RWPE1 (cell line): ENCODE measurements at places on chromosomes 6 and 20.

- no peak for DNase-seq
These were observed 28.4 kb downstream of the SYNDIG1 start for GRCh38 chr20:24497851-24498250.

DNA sequence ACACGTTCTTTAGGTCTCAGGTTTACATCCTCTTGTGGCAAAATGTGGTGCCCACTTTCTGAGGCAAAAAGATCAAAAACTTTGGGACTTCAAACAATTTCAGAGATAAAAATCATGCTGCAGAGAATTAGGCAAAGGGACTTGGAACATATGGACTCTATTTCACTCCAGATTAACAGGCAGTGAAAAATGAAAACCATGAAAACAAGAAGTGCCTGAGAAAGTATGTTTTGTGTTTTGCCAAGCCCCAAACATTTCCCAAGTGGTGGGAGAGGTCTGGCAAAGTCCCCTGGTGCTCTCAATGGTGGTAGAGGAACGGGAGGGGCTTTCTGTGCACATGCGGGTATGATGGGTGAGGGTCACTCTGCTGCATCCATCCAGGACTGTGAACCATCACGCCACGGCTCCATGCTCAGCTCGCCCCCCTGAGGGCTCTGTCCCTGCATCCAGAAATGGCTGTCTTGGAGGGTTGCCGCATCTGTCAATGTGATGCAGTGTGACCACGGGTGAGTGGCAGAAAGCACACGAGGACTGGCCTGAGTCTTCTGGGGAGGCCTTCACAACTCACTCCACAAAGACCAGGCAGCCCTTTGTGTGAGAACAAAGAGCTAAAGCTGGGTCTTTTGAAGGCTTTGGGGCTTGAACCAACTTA is 43.2 kb upstream of the TBC1D7 start:
- DNase-seq: no peak

DNA sequence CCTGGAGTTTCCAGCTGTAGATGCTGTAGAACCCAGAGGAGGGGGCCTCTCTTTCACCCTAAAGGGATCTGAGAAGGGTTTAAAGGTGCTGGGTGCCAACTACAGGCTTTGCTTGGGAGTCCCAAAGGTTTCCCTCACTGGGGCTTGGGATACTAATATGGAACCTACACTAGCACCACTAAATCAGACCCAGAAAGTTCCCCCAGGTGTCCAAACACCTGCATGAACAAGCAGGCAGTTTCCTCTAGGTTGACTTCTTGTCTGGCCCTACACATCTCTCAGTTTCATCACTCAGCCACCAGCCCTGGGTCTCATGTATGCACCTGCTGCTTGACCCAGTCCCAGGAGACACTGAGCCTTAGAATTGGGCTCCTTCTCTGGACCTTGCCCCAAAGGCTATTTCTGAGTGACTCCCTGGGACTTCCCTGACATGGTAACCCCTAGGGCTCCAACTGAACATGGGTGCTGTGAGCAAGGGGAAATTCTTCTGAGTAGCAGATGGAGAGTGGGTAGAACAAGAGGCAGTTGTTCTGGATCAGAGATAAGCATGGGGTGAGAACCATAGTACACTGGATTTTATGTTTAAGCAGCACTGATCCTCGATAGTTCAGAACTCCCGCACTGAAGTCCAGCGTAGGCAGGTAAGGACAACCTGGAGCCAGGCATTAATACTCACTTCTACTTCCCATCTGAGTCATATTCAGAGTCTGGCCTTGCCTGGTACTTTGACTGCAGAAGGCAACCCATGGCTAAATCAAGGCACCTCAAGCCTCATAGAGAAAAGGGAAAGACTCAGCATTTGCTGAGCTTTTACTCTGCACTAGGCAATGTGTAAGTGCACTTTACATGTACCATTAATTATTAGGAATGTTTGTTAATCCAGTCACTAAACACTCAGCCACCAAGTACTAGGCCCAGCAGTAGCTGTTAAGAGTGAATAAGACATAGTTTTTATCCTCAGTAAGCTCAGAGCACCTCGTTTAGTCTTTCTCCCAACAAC is 16.8 kb downstream of the BCL2L1 start:
- no peak for DNase-seq

GRCh38 chr20:63643499-63643898 is 9.7 kb downstream of the STMN3 start:
- no peak for DNase-seq

DNA sequence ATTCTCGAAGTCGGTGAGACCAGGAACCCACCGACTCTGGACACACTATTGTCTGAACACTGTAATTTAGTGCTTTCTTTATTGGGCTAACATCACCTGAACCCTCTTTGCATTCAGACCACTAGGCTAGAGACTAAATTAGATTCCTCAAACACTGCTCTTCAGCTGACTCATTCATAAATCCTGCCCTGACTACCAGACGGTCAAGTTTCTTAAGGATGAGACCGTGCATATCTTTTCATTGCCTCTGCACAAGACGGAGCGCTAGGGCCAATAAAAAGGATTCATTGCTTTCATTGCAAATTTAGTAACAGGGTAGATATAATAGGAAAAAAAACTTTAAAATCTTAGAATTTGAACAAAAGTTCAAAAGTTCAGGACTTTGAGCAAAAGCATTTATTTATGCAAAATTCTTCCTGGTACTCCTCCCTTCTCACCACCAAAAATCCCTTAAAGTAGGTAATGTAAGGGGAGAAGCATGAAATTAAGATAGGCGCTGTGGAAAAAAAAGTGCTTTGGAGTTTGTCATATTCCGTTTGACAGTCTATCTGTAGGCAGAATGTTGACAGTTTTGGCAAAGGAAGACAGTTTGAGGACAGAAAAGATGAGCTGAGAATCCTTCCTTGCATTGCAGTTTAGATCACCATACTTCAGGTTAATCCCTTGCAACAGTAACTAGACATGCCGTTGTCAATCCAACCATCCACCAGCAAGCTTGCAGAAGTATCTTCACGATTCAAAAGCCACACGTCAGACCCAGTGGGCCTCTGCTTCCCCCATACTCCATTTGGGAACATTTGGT is 328.6 kb upstream of the JARID2 start:
- peak; percentile 31 for DNase-seq

DNA sequence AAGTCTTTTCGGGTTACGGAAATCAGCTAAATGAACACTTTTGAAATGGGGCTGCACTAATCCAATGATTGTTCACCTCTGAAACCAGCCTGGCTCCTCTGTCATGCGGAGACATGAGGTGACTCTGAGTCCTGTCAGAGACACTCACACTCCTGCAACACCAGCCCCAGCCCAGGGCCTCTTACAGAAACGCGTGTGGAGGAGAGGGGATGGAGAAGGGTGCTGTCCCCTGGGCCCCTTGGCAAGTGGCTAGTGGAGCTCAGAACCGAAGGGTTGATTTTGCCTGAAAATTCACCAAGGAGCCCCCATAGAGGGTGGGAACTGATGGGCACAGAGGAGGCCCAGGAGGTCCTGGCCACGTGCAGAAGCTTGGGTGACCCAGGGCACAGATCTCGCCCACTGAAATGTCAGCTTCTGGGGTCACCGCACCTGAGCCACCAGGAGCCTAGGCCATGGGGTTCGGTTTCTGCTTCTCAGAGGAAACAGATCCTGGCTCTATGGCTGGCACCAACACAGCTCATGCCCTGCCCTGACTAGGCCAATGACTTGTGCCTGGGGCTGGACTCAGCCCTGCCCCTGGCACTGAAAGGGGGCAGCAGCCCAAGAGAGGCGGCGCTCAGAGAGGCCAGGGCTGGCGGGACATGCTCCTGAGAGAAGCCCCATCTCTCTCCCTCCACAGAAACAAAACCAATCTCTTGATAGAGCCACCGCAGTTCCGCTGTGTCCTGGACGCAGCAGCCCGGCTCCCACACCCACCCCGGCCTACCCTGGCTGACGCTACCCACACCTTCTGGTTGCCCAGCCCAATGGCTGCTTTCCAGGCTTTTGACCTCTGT is 144.7 kb downstream of the ERMARD start:
- no peak for DNase-seq

DNA sequence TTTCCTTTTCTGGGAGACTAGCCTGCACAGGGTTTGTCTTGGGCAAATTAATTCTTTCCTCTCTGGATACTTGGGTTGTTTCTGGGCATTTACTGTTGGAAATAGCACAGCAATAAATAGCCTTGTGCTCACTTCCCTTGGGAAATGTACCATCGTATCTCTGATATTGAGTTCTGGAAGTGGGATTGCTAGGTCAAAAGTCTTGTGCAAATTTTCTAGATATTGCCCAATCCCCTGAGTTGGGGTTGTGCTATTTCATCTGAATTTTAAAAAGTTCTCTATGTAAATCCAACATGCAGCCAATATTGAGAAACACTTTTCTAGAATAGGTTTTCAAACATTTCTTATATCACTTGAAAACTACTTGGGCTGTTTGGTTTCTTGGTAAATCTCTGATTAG is 64.0 kb upstream of the ELOVL5 start:
- DNase-seq: no peak

GRCh38 chr20:10984913-10985312 is 311.1 kb upstream of the JAG1 start:
- DNase-seq: no peak

DNA sequence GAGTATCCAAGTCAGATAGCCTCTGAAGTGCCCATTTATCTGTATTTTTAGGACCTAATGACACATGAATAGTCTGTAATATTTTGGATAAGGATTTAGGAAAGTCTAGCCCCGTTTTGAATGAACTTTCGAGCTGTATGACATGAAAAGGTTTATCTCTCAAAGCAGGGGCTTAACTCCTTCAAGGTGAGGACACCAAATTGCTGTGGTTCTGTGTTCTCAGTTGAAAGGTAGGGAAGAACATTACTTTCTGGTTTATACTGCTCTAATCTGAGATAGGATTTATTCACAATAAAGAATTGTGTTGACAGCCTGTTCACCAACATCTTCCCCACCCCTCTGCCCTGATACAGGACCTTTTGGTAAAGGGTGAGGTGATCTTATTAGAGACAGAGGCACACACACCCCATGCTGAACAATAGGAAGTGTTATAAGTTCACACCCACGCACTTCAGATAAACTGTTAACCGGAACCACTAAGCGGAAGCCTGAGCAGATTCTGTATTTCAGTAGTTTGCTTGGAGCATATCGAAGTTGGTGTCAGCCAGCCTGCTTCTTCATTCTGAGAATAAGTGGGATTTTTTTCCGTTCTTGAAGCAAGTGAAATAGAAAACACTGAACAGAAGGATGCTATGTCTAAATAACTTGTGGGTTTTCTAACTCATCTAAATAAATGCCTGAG is 223.3 kb downstream of the TMEM242 start:
- no peak for DNase-seq

GRCh38 chr20:36770680-36771079 is 2.9 kb downstream of the DSN1 start:
- no peak for DNase-seq

GRCh38 chr6:32371229-32371628 is 474 bp downstream of the TSBP1 start:
- DNase-seq: no peak

DNA sequence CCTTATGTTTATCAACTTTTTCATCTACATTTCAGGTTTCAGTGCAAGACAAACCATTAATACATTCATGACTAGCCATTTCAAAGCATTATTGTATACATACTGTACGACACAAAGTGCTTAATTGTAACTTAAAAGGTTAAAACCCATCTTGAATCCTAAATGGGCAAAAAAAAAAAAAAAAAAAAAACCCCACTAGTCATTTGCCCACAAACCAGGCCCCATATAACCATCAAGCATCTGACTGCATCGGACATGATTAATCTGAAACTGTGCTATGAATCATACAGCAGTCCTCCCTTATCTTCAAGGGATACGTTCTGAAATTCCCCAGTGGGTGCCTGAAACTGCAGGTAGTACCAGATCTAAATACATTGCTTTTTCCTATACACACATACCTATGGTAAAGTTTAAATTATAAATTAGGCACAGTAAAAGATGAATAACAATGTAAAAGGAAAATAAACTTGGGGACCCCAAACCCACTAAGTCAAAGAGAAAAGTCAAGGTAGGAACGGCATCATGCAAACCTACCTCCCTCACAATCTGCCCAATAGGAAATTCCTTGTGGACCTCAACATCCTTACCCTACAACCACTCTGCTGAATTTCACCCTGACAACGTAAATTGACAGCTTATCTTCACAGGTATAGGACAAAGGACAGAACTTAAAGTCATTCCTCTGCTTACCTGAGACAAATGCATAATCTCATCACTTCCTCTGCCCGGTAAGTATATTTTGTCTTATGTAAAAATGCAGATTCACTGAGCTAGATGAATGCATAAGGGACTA is 14.3 kb downstream of the B4GALT5 start:
- peak; percentile 90 for DNase-seq

DNA sequence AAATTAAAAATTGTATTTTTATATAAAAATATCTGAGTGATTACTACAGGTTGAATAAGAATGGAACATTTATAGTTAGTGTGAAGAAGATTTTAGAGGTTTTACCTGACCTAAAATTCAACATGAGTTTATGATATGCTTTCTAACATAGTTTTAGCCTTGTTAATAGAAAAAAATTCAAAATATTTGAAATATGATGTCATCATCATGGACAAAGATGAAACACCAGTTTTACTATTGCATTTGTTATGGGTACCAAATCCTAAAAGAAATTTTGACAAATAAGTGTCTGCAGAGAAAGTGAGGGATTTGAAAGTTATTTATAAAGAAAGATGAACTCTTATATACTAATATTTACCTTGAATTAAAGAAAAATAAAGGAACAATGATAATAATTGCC is 479.7 kb downstream of the TBC1D32 start:
- no peak for DNase-seq

DNA sequence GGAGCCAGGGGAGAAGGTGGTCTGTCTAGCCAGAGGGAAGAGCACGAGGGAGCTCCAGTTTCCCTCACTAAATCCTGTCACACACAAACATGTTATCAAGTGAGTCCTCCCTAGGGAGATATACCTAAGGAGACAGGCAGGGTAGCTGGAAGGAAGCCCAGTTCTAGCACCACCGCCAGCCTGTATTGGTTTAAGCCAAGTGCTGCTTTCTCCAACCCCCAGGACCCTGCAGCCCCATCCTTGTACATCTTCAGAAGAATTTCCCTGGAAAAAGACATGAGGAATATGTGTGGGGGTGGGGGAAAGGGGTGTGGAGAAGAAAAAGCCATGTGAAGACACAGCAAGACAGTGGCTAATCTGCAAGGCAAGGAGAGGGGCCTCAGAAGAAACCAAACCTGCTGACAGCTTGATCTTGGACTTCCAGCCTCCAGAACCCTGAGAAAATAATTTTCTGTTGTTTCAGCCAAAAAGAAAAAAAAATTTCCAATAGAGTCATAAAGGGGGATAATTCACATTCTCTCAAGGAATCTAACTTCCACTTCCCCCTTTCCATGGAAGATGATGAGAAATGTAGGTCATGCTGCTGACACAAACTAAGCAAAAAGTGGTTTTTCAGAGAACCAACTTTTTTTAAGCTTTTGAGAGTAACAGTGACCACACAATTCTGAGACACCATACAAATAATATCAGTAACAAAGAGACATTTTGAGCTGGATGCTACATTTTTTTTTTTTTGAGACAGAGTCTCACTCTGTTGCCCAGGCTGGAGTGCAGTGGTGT is 103.2 kb upstream of the PRDM1 start:
- DNase-seq: no peak

GRCh38 chr6:158815907-158816306 is 3.3 kb downstream of the EZR start:
- DNase-seq: no peak
